Activated CD8-positive, alpha-beta memory T cell treated with anti-CD3 and anti-CD28 coated beads, Interleukin-2, amount 50 U/mL, for 48 hours (primary cell): ENCODE measurements at places on chromosomes 2 and 18.

- no peak for DNase-seq
These were observed 244.1 kb downstream of the ICOS start for GRCh38 chr2:204180649-204181048.

GRCh38 chr2:173021939-173022371 lies 53.7 kb upstream of the MAP3K20 start:
- no peak for DNase-seq

GRCh38 chr2:179612591-179613298 lies 248.7 kb downstream of the ZNF385B start:
- no peak for DNase-seq

GRCh38 chr2:36526226-36526625 lies 71.7 kb downstream of the FEZ2 start:
- no peak for DNase-seq

GRCh38 chr2:86613515-86613914 lies 10.2 kb downstream of the RNF103 start:
- no peak for DNase-seq

- no peak for DNase-seq
These were observed 114.7 kb downstream of the SH3BP4 start for GRCh38 chr2:235066490-235066889.

- DNase-seq = no peak
These were observed 88.9 kb upstream of the BCL2L11 start for GRCh38 chr2:111031546-111032478.

DNA sequence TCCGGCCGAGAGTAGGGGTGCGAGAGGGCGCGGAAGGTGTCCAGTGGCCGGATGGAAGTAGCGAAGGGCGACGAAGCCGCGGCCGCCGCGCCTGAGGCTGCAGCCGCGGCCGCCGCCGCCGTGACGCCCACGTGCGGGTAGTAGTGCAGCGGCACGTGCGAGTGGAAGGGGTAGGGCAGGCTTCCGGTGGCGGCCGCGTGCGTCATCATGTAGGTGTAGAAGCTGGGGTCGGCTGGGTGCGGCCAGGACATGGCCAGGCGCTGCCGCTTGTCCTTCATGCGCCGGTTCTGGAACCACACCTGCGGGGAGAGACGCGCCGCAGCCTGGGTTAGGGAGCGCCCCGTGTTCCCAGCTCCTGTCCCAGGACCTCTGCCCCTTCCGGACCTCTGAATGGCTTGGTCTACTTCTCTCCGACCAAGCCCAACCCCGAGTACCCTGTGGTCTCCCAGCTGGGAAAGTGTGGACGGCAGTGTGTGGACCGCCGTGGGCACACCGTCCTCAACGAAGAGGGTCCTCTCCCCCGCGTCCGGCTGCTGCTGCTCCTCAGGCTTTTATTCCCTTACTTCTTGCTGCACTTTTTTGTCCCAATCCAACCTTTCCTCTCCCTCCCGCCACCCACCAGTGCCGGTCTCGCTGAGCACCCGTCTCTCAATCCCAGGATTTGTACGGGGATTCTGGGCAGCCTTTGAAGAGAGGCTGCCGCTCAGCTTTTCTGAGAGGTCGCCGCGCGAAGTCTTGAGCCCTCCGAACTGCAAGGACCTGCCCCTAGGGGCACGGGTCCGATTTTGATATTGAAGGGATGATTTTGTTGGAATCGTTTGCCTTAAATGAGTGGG lies 3.0 kb downstream of the EVX2 start:
- peak; percentile 56 for DNase-seq

GRCh38 chr2:112216167-112216566 lies 38.7 kb downstream of the ZC3H8 start:
- DNase-seq = no peak

GRCh38 chr2:14577843-14578242 lies 54.7 kb upstream of the LRATD1 start:
- DNase-seq = no peak

DNA sequence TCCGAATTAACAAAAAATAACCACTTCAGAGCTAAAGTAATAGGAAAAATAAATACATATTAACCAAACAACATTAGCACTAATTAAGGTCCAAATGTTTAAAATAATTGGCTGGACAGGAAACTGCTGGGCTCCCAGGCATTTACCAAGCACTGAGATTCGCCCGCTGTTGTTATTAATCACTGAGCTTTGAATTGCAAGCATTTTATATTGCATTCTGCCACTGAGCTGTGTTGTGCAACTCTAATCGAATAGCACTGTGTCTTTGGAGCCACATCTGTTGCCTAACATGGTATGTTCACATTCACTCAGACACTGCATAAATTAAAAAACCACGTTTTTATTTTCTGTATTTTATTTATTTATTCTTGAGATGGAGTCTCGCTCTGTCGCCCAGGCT lies 88.9 kb downstream of the SOWAHC start:
- DNase-seq = no peak

DNA sequence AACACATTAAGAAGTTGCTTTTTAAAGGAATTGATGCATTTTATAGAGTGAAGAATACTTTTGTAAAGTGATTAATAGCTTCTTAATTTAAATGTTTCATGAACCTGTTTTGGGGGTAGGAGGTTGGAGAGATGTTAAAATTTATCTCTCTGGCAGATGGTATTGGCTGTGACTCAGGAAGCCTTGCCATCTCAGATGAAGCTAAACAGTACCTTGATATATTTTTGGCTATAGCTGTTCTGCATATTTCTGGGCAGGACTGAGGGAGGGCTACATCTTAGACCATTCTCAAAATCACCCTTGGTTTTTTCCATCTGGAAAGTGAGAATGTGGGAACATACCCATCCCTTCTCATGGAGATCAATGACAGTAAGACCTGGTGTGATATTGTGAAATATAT lies 13.4 kb downstream of the CAPN14 start:
- DNase-seq = no peak

DNA sequence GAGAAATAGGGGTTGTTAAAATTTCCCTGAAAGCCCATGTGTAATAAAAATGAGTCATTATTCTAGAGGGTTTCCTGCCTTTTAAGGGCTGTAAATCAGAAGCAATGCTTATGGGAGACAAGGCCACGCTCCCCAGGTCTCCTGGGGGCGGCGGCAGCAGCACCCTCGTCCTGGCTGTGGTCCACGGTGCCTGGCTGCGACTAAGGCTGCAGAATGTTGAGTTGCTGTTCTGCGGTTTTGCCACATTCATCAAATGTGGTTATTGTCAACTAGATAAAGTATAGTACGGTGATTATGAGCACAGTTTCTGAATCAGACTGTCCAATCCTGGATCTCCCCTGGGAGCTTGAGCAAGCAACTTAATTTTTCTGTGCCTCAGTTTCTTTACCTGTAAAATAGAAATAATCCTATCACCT lies 11.9 kb upstream of the AGFG1 start:
- DNase-seq = peak; percentile 82

- DNase-seq = no peak
These were observed 9.1 kb upstream of the C1GALT1C1L start for GRCh38 chr2:43685357-43685756.

DNA sequence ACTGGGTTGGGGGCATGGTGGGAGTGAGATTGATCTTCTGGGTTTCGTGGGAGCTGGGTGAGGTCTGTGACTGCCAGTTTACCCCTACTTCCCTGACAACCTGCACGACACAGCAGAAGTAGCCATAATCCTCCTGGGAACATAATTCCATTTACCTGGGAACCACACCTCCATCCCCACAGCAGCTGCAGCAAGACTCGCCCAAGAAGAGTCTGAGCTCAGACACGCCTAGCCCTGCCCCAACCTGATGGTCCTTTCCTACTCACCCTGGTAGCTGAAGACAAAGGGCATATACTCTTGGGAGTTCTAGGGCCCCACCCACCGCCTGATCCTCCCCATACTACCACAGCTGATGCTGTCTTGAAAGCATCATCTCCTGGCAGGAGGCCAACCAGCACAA lies 43.8 kb downstream of the FLACC1 start:
- no peak for DNase-seq

DNA sequence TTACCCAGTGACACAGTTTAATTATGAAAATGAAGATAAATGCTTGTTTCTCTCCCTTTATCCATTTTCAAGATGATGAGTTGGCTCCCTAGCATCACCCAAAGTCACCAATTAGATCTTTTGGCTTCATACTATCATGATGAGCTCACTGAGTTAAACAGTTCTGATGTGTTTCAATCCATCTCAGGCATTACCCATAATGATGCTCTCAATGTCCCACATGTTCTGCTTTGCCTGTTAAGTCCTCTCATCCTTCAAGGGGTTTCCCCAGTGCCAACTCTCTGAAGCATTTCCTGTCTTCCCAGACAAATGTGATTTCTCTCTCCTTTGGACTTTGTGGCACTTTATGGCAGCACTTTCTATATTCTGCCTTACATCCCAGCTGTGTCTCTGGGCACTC lies 92.6 kb downstream of the EPB41L3 start:
- DNase-seq = no peak

DNA sequence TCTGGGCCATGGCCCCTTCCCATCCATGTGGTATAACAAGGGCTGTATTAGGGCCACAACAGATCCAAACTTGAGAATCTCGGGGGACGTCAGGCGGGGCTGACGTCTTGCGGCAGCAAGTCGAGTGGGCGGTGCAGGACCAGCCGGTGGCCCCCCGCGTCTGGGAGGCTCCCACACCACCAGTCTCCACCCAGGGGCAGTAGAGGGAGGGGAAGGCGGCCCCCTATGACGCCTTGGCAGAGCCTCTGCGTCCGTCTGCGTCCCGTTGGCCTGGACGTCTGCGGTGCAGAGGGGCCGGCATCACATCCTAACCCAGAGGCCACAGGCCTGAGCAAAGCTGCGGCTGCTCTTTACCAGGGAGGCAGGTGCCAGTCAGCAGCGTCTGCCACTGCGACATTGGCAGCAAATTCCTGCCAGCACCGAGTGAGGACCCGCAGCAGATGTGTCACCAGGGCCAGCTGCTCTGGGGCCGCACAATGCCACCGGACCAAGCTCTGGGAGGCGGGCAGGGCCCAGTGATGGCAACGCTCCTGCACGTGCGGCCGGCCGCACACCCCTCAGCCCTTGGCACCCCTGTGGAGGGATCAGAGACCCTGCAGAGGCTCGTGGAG lies 73.8 kb downstream of the KCNG2 start:
- DNase-seq = peak; percentile 45

- no peak for DNase-seq
These were observed 239.6 kb downstream of the TDRD15 start for GRCh38 chr2:21363364-21363763.

GRCh38 chr2:194332799-194333490 lies 1324.1 kb upstream of the SLC39A10 start:
- DNase-seq = no peak

- DNase-seq = peak; percentile 54
These were observed 1.1 kb downstream of the BIN1 start for GRCh38 chr2:127105656-127106456.

GRCh38 chr18:42644729-42645131 lies 470.8 kb downstream of the RIT2 start:
- DNase-seq = no peak

GRCh38 chr2:238561230-238561629 lies 134.5 kb downstream of the ASB1 start:
- DNase-seq = no peak
